Neural crest cell (in vitro differentiated cells): ENCODE measurements at places on chromosomes 7 and 10. TPM values are rescaled to one million over a fixed set of nuclear protein-coding genes. Genes with fewer than 3 reads are reported as not detected.
A peak's percentile ranks its signal among the peaks of the same experiment; 100 is the strongest.

DNA sequence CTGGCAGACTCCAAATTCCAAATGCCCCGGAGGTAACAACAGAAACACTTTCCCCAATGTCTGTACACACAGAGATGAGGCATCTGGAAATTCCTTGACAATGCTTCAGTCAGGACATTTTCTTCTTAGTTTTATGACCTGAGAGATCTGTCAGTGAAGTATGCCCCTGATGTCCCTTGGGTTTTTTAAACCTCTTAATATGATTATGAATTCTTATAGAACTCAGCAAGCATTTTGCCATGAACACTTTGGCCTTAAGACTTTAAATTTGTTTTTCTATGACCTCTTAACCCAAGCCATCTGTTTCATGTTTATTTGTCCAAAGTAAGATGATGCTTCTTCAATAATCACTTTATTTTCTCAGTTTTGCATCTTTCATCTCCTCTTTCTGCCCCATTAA, 1206.2 kb downstream of the GATA3 start:
- H3K4me3 ChIP-seq = no peak overlapping the region
- no peaks in the 10 kb centered on the region for H3K4me1 ChIP-seq
- peaks cover 72% of the 10 kb centered on the region for H3K27me3 ChIP-seq

DNA sequence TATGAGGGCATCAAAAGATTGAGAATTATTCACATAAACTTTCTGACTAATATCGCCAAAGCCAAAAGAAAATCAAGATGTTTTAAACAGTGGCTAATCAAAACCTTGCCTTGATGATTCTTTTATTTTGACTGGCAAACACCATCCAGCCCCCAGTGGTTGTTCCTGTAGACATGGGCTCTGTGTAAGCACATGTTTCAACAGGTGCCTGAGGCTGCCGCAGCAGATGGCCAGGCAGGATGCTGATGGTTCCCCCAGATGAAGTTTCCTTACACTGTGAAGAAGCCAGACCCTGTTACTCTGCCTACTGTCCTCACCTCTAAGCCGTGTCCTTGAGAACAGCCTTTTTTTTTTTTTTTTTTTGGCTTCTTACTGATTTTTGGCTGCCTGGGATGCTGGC, 146.5 kb downstream of the RAB11FIP2 start:
- H3K27me3 ChIP-seq = no peaks in the 10 kb centered on the region
- DNase-seq = no peak
- H3K4me3 ChIP-seq = no peak overlapping the region
- no peak overlapping the region for H3K27ac ChIP-seq

DNA sequence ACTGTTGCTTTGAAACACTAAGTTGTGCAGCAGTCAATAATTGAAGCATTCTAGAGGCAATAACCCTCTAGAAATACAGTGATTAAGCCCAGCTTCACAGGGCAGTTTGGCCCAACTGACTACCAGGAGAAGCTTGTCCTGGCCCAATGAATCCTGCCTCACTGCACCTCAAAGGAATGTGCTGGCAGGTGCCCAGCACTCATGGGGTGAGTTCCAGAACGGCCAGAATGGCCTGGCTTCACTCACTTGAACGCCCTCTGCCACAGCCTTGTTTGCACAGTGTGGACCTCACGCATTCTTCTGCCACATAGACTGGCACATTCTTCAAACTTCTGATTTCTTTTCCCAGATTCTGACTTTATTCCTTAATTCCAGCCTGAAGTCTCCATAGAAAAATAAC, 6.6 kb upstream of the ITIH2 start:
- H3K4me3 ChIP-seq = no peak overlapping the region
- H3K27me3 ChIP-seq = peaks cover 3% of the 10 kb centered on the region
- DNase-seq = no peak
- peaks cover 3% of the 10 kb centered on the region for H3K36me3 ChIP-seq
- H3K4me1 ChIP-seq = no peaks in the 10 kb centered on the region
- no peak overlapping the region for H3K27ac ChIP-seq

GRCh38 chr10:124577651-124578050, 116.0 kb downstream of the LHPP start:
- H3K27me3 ChIP-seq = no peaks in the 10 kb centered on the region
- no peaks in the 10 kb centered on the region for H3K36me3 ChIP-seq
- H3K4me1 ChIP-seq = no peaks in the 10 kb centered on the region
- DNase-seq = no peak

DNA sequence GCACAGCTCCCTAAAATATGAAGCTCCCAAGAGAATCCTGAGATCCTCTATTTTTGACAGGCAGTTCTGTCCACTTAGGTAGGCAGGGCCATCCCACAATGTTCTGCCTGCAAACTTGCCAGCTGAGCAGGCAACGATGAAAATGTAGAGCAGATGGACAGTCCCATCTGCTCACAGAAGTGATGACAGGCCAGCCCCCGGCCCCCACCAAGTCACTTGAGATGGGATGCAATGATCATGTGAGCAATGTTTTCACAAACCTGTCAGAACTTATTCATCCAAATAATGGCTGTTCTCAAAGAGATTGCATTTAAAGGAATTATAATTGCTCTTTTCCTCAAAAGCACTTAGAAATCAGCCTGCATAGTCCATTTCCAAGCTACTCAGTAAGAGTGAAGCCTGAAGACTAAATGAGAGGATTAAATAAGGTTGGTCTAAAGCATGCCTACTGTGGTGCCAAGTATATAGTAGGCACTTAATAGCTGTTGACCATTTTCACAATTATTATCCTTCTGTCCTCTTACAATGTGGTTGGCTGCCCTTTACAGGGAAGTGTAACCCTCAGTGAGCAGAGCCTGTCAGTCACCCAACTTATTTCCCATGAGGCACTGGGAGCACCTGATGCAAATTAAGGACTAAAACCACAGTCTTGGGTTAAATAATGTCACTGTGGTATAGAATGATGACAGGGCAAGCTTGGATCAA, 301.2 kb downstream of the FGFR2 start:
- no peak overlapping the region for H3K4me3 ChIP-seq
- peaks cover 8% of the 10 kb centered on the region for H3K4me1 ChIP-seq
- no peaks in the 10 kb centered on the region for H3K36me3 ChIP-seq
- no peaks in the 10 kb centered on the region for H3K27me3 ChIP-seq
- H3K27ac ChIP-seq = no peak overlapping the region

DNA sequence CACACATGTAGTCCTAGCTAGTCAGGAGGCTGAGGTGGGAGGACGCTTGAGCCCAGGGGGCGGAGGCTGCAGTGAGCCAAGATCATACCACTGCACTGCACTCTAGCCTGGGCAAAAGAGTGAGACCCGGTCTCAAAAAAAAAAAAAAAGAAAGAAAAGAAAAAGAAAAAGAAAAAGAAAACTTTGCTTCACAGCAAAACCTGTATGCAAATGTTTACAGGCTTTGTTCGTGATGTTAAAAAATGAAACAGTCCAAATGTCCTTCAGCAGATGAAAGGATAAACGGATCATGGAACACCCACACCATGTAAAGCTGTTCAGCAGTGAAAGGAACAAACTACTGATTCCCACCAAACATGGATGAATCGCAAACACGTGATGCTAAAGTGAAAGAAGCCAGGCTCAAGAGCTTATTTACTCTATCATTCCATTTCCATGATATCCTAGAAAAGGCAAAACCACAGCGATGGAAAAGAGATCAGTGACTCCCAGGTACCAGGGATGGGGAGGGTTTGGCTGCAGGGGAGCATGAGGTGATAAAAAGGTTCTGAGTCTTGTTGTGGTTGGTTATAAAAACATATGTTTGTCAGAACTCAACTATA, 15.1 kb downstream of the LRRC20 start:
- no peaks in the 10 kb centered on the region for H3K27me3 ChIP-seq
- no peak overlapping the region for H3K4me3 ChIP-seq
- H3K36me3 ChIP-seq = no peaks in the 10 kb centered on the region
- no peak for DNase-seq
- no peak overlapping the region for H3K27ac ChIP-seq
- H3K4me1 ChIP-seq = peaks cover 17% of the 10 kb centered on the region

DNA sequence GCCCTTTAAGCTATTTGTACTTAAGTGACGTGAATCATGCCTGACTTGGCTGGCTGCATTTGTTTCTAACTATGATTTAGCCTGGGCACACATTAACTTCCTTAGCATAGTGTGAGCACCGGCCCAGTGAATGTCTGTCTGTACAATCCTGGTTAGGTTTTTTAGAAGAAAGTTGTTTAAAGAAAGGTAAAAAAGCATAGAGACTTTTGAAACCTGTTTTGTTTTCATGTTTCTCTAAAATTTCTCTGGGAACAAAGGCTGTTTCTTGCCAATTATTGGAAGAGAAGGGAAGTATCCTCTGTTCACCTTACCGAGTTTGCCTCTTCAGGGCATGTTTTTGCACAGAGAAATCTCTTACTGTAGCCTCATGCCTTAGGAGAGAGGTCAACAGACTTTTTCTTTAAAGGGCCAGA, 42.9 kb upstream of the MET start:
- H3K27me3 ChIP-seq = peaks cover 6% of the 10 kb centered on the region
- no peak for DNase-seq
- H3K4me3 ChIP-seq = no peak overlapping the region
- no peak overlapping the region for H3K27ac ChIP-seq

GRCh38 chr7:137245890-137246289, 97.6 kb downstream of the PTN start:
- H3K36me3 ChIP-seq = peaks cover 57% of the 10 kb centered on the region
- no peak overlapping the region for H3K27ac ChIP-seq
- peaks cover 12% of the 10 kb centered on the region for H3K4me1 ChIP-seq
- no peak for DNase-seq
- H3K4me3 ChIP-seq = no peak overlapping the region
- H3K27me3 ChIP-seq = no peaks in the 10 kb centered on the region

- no peak overlapping the region for H3K4me3 ChIP-seq
- no peaks in the 10 kb centered on the region for H3K36me3 ChIP-seq
- H3K27me3 ChIP-seq = peaks cover 23% of the 10 kb centered on the region
These were observed 6.1 kb upstream of the BLVRA start for GRCh38 chr7:43752411-43752810.

DNA sequence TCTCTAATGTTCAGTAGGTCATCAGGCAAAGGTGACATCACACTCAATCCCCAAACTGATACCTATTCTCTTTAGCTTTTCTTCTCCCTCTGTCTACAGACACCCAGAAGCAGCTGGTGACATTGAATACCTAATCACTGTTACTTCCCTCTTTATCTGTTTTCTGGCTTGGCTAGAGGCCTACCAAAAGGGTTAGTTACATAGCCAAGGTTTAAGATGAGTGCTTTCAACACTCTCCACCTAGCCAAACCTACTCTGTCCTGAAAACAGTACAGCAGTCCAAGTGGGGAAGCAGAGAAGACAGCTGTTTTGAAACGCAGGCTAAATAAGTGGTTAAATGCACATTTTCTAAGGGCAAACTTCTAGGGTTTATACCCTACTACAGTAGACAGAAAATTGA, 39.4 kb downstream of the CCNJ start:
- peaks cover 6% of the 10 kb centered on the region for H3K27me3 ChIP-seq
- H3K27ac ChIP-seq = no peak overlapping the region
- H3K36me3 ChIP-seq = no peaks in the 10 kb centered on the region

GRCh38 chr10:13634207-13634606, 47.4 kb downstream of the PRPF18 start:
- peaks cover 18% of the 10 kb centered on the region for H3K4me1 ChIP-seq
- peak overlapping the region; percentile 52 for H3K27ac ChIP-seq
- DNase-seq = no peak
- peaks cover 16% of the 10 kb centered on the region for H3K36me3 ChIP-seq
- no peak overlapping the region for H3K4me3 ChIP-seq

- peaks cover 8% of the 10 kb centered on the region for H3K4me1 ChIP-seq
- H3K27me3 ChIP-seq = no peaks in the 10 kb centered on the region
- H3K4me3 ChIP-seq = no peak overlapping the region
- DNase-seq = no peak
- H3K27ac ChIP-seq = no peak overlapping the region
- H3K36me3 ChIP-seq = no peaks in the 10 kb centered on the region
These were observed 79.5 kb downstream of the PROSER2 start for GRCh38 chr10:11902646-11903045.

- no peaks in the 10 kb centered on the region for H3K27me3 ChIP-seq
- no peaks in the 10 kb centered on the region for H3K36me3 ChIP-seq
- H3K4me3 ChIP-seq = no peak overlapping the region
- peaks cover 5% of the 10 kb centered on the region for H3K4me1 ChIP-seq
- no peak overlapping the region for H3K27ac ChIP-seq
- no peak for DNase-seq
These were observed 754.7 kb downstream of the GRID1 start for GRCh38 chr10:85611746-85612377.

DNA sequence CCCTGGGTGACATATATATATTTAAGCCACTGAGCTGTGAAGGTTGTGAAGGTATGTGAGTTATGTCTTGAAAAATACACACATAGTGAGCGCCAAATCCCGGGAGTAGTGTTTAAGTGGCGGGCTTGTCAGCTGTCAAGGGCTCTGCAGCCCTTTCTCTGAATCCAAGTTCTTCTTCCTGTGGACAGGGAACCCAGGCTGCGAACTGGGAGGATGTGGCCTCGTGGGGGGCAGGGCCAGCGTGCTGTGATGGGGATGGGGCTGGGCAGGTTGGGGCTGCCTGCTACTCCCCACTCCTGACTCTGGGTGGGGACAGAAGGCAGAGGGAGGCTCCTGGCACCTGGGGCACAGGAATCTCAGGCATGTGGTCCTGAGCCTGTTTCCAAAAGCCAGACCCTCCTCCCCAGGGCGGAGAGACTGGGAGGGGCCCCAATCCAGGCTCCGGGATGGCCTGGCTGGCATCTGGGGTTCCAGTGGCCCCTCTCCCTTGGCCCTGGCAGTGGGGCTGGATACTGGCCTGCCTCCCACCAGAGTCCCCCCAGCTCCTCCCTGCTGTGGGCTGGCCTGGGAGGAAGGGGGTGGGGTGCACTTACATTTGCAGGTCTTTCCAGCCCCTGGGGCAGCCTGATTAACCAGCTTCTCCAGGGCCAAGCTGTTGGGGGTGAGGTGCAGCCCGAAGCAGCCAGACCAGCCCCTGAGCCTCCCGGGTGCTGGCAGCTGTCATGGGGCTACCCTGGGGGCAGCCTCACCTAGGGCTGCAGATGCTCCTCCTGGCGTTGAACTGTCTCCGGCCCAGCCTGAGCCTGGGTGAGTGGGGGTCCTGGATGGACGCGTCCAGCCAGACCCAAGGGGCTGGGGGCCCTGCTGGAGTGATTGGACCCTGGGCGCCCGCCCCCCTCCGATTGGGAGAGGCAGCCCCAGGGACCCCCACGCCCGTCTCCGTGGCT, at the start of gene UPK3B:
UPK3B (plus strand) TSS at position 622 of the 947 bp plus-strand sequence; CDS start at position 723, 101 bp downstream.
- no peak within 1 kb of the TSS for H3K4me3 ChIP-seq
- H3K27me3 ChIP-seq = no peaks in the 10 kb centered on the region
- H3K4me1 ChIP-seq = no peaks in the 10 kb centered on the region
- DNase-seq = no peak
- no peak within 1 kb of the TSS for H3K27ac ChIP-seq

GRCh38 chr10:13586676-13587355, at the start of gene PRPF18:
Gene PRPF18 (plus strand): TSS chr10:13586965. CDS start chr10:13587087, 122 bp downstream.
- DNase-seq = peak; percentile 92
- H3K36me3 ChIP-seq = no peaks in the 10 kb centered on the region
- H3K27ac ChIP-seq = peak within 1 kb of the TSS; percentile 92
- H3K4me1 ChIP-seq = peaks cover 24% of the 10 kb centered on the region
- peak within 1 kb of the TSS; percentile 100 for H3K4me3 ChIP-seq
- peaks cover 36% of the 10 kb centered on the region for H3K27me3 ChIP-seq

Gene POR
- 123 and 126 TPM in 2 replicates for total RNA-seq

Gene NEBL
- total RNA-seq = 8.4 TPM in 2 replicates

Gene ZDHHC4
- 74.3 and 78.6 TPM in 2 replicates for total RNA-seq

Gene HOXA2
- 41.2 and 41.6 TPM in 2 replicates for total RNA-seq

Gene ELMO1
- total RNA-seq = 6.8 and 7.4 TPM in 2 replicates

Gene UNCX
- 2.4 and 2.7 TPM in 2 replicates for total RNA-seq

Gene TUBB8
- 0.45 and 0.68 TPM in 2 replicates for total RNA-seq

Gene TMEM176B
- 2.2 and 3.1 TPM in 2 replicates for total RNA-seq
